ENCODE measurements at places on chromosomes 2 and 18. TPM values are rescaled to one million over a fixed set of nuclear protein-coding genes. Genes with fewer than 3 reads are reported as not detected.

Gene GKN2
- not detected for total RNA-seq

Gene CAVIN2
- 20.6 TPM for total RNA-seq

Gene SPOPL
- total RNA-seq = 12.5 TPM

Gene PDE11A
- not detected for total RNA-seq

Gene TCF4
- total RNA-seq = 69.4 TPM

Gene CDCA7
- total RNA-seq = 7.7 TPM

Gene KCNE4
- 1.6 TPM for total RNA-seq

Gene RGPD4
- not detected for total RNA-seq

Gene EN1
- total RNA-seq = 6.6 TPM

Gene REG3A
- not detected for total RNA-seq
